ENCODE measurements at places on chromosomes 2 and 18. TPM values are rescaled to one million over a fixed set of nuclear protein-coding genes. Genes with fewer than 3 reads are reported as not detected.

DNA sequence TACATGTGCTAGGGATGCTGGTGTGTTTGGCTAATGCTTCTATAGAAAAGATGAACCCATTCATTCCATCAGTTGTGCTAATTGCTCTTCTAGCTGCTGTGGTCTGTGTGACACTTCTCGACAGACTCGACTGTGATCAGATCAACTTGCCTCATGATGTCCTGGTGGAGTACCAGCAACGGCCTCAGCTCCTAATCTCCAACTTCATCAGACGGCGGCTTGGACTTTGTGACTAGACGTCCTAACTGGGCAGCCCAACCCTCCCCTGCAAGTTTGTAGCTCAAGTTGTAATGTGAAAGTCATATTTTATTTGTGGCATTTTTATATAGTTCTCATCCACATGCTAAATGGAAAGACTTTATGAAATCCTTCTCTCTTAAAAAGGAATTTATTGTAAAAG is 33.0 kb downstream of the UPP2 start:
- DNase-seq: no peak

DNA sequence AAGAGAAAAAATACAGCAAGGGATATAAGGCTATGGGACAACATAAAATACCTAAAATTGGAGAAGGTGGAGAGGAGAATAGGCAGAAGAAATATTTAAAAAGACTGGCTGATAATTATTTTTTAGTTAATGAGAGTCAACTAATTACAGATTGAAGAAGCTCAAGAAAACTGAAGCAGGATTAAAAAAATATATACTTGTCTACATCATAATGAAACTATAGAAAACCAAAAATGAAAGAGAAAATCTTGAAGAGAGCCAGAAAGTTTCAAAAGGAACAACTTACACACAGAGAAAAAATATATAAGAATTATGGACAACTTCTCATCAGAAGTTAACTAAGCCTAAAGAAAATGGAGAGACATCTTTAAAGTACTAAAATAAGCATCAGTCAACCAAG is 62.9 kb upstream of the APCDD1 start:
- no peak for DNase-seq

The LOXL3 gene
- 0.50 TPM for total RNA-seq

GRCh38 chr2:30305235-30305634 is 73.9 kb downstream of the LBH start:
- no peak for DNase-seq

The SLC19A3 gene
- not detected for total RNA-seq

GRCh38 chr18:35157181-35157580 is 83.7 kb upstream of the ZNF397 start:
- DNase-seq: no peak

The SP100 gene
- 391 TPM for total RNA-seq

Measured in naive thymus-derived CD4-positive, alpha-beta T cell (primary cell).